ENCODE measurements at places on chromosomes 2 and 18.

DNA sequence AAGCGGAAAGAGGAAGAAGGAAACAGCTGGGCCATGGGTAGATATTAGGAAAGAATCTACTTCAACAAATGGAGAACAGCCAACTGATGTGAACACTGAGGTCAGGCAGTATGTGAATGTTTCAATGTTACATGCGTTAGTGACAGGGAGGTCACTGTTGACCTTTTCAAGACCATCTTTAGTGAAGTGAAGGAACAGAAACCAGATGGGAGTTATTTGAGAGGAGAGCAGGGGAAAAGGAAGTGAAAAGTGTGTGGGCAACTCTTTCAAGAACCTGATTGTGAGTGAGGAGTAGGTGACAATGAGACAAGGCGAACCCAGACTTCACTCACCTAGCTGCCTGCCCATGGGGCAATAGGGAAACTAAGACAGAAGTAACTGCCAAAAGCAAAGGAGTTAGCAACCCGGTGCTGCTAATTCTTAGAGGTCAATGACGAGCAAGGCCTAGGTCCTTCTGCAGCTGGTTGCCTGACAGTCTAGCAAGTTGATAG is 67.0 kb downstream of the SP3 start:
- no peak for DNase-seq

DNA sequence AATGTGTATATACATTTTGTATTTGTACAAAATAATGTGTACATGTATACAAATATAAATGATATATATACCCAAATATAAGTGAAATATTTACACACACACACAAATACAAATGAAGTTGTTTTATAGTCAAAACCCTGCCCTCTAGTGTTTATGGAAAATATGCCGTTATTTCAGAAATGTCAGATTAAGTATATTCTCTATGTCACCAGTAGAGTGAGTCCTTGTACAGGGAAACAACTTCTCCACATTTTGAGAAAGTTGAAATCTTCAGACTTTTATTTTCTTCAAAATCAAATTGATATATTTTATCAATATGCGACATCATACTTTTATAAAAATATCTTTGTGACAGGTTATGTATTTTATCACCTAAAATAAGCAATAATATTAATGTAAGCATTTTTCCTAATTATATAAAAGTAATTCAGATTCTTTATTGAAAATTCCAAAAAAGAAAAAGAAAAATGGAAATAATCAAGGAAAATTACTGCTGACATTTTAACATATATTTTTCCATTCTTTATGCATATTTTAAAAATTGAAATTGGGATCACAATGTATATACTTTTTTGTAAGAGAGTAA is 22.4 kb downstream of the ARL6IP6 start:
- DNase-seq: no peak

GRCh38 chr2:38508311-38509039 is 94.3 kb downstream of the HNRNPLL start:
- DNase-seq: peak; percentile 58

GRCh38 chr2:83615511-83615910 is 843.6 kb downstream of the SUCLG1 start:
- no peak for DNase-seq

- DNase-seq: no peak
These were observed 5.8 kb upstream of the PIEZO2 start for GRCh38 chr18:11155034-11155759.

GRCh38 chr18:49910019-49910418 is 96.7 kb upstream of the ACAA2 start:
- no peak for DNase-seq

DNA sequence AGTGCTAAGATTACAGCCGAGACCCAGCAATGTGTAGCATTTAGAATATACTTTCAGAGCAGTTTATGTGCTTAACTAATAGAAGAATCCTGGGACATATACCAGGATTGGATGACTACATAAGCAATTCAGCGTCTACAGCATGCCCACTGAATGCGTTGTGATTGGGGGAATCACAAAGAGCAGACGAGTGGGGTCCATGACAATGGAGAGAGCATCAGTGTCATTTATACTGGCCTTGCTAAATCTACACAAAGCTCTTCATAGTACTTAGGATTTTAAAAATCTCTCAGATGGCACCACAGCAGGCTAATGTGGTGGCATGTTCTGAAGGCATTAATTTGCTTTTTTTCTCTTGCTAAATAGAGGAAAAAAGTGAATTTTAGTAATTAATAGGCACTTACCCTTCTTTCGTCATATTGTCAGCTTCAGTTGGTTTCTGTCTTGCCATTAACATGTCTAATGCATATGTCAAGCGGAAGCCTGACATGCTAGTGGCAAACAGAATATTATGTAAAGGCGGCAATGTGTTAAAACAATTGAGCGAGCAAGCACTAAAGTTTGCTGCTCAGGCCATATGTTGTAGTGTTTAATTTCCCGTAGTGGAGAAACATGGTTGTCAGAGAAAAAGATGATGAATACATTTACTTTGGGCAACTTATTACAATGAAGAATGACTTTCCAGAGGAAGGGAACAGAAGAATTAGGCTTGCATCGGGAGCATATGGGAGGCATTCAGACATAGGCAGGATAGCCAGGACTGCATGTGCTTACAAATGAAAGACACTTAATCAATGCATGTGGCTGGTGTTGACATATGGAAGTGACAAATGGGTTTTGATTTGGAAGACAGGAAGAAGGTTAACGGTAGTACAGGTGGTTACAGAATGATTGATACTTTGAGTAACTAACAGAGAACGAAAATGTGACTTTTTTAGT is 145.2 kb downstream of the ICOS start:
- no peak for DNase-seq

GRCh38 chr2:61011678-61012077 is 5.8 kb upstream of the PEX13 start:
- no peak for DNase-seq

DNA sequence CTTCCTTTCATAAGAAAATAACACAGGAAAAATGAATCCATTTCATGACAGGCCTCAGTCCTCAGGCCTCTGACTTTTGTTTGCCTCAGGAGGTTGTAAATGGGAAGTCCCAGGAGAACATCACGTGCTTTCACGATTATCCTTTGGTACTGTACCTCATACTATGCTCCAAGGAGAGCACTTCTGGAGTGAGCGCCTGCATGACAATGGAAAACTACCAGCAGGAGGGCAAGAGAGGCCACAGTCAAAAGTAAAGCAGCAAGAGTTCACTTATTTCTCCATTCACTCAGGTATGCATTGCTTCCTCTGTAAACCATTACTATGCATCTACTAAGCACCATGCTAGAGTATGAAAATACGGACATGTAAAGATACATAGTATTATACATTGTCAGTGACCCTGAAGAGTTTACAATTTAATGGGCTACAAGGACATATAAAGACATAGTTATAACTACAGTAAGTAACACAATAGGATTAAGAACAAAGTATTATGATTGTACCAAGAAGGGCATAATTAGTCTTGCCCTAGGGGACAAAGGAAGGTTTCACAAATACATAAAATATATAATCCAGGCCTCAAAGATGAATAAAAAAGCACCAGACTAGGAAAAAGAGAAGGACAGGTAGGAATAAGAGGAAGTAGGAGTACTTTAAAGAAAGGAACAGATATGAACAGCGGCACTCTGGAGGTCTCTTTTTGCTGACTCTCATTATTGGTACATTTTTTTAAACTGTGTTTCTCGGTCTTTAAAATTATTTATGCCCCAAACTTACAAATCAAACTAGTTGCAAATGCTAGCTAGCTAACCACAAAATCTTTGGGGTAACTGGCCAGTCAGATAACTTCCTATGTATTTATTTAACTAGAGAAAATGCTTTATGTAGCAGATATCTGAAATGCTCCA is 806.7 kb downstream of the NRXN1 start:
- no peak for DNase-seq

Data from activated T-helper 1 cell treated with anti-CD3 and anti-CD28 coated beads, Interleukin-2, amount 50 U/mL, for 16 hours (primary cell).